ENCODE measurements at places on chromosomes 3 and 15. TPM values are rescaled to one million over a fixed set of nuclear protein-coding genes. Genes with fewer than 3 reads are reported as not detected.

Gene NEK10
- 7.0 TPM for total RNA-seq

Gene GTPBP8
- total RNA-seq, result 38.6 TPM

Gene ERC2
- 0.75 TPM for total RNA-seq

Gene PLSCR2
- not detected for total RNA-seq

Gene MFGE8
- total RNA-seq, result 165 TPM
